ENCODE measurements at places on chromosomes 6 and 20.

DNA sequence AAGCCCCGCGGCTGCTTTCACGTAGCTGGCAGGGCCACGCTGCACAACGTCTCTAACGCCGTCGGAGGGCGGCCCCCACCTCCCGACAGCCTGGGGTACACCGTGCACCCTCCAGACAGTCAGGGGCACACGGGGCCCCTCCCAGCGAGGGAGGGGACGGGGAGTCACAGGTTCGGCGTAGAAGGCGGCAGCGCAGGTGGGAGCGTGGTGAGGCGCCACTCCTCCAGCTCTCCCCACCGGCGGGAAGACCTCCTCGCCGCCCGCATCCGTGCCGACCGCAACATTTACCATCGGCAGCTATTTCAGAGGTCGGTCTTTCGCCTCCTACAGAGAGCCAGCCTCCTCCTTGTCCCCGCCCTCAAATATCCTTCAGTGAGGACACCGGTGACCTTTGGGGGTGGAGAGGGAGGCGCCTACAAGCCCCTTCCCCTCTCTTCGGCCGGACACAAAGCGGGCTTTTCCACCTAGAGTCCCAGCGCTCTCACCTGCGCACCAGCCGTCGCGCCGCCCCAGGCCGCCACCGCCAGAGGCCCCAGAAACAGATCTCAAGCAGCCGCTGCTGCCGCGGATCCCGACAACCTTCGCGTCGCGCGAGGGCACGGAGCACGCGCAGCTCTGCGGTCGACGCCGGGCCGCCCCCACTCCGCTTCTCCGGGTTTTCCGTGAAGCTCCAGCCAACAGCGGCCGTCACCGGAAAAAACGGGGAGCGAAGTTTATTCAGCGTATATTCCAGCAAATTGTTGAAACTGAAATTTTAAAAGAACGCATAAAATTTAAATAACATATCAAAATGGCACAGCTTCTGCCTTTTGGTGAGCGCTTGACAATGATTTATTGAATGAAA lies at the start of gene MKKS:
TSS of gene MKKS (minus strand) at position 600 of the 844 bp plus-strand sequence. CDS start 20,708 bp downstream, outside the sequence.
- peak; percentile 80 for DNase-seq

DNA sequence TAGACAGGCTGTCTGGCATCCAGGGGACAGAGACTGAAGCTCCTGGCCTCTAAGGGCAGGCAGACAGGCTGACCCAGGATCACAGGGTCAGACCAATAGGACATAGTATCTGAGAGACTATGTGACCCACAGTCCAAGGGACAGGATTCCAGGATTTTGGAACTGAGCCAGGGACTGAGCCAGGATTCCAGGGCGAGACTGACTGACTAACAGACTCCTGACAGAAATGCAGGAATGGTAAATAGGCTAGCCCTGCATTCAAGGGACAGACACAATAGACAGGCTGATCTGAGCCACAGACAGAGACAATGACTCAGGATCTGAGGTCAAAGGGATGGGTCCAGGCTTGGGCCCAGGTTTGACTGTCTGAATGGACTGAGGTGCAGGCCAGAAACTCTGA lies 19.8 kb downstream of the XKR7 start:
- peak; percentile 51 for DNase-seq

DNA sequence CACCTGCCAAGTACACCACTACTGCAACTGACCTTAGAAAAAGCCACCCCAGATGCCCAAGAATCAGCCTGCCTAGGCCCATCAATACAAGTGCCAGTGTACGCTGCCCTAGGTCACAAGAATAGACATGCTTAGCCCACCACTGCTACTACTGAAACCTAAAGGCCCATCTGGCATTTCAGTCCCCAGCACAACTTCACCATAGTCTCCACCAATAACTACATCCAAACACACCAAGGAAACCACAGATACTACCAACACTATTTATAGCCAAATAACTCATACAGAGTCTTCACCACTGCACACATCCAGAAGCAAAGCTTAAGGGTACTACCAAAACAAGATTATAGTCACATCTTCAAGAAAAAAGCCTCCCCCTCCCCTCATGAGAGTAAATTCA lies 28.2 kb downstream of the TREML4 start:
- DNase-seq: no peak

GRCh38 chr6:135195522-135195921 lies 14.4 kb downstream of the MYB start:
- no peak for DNase-seq

GRCh38 chr6:166932116-166932515 lies 24.2 kb downstream of the RNASET2 start:
- no peak for DNase-seq

- DNase-seq: no peak
Measured at GRCh38 chr6:69866351-69866769, at the start of gene COL19A1. Gene COL19A1 (plus strand): TSS chr6:69866556. CDS start chr6:69879568, 13,012 bp downstream.

DNA sequence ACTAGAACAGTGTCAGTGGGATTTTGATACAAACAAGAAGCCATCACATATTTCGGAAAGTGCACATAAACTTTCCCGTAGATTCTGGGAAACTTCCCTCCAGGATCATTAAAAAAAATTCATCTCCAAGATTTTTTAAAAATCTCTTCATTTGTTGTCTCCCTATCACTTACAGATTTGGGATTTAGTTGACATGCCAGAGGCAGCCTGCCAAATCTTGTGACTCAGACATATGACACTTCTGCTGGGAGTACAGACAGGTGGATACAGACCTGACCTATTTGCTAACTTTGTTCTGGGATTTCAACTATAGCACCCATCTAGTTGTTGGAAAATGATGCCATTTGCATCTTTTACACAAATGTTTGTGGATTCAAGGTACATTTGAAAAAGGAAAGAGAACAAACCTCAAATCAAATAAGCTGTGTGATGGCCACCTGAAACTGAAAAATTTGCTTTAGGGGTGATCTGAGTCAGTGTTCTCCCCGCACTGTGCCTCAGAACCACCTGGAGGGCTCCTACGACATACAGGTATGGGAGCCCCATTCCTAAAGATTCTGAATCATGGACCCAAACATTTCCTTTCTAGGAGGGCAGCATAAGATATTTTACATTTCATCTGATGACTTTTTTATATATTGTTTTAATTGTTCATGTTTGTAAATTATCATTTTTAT lies 21.9 kb upstream of the CD2AP start:
- peak; percentile 44 for DNase-seq

DNA sequence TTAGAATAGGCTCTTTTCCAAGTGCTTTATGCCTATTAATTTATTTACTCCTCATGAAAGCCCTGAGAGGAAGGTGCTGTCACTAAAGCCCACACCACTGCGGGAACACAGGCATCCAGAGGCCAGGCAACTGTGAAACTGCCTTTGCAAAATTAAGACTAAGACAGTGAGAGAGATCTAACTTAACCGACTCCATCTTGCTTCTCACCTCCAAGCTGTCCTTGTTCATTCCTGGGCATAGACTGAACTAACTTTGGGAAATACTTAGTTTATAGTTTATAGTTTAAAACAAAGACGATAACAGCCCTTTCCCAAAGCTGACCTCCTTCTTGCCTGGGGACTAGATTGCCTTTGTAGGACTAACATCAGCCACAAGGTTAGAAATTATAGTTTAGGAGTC lies 80.1 kb downstream of the RSPH3 start:
- no peak for DNase-seq

DNA sequence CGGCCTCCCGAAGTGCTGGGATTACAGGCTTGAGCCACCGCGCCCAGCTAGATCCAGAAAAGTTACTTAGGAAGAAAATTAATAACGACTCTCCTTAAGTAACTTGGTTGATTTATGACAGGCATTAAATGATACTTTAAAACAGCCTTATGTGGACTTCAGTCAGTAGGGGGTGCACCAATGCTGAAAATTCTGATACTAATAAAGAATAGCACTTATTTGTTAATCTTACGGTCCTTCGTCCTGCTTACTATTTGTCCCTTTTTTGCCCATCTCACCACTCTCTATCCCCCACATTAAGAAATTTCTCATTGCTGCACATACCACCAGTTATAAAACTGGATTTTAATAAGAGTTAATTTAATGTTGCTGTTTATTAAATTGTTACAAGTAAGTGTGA lies 12.7 kb upstream of the PRELID3B start:
- no peak for DNase-seq

DNA sequence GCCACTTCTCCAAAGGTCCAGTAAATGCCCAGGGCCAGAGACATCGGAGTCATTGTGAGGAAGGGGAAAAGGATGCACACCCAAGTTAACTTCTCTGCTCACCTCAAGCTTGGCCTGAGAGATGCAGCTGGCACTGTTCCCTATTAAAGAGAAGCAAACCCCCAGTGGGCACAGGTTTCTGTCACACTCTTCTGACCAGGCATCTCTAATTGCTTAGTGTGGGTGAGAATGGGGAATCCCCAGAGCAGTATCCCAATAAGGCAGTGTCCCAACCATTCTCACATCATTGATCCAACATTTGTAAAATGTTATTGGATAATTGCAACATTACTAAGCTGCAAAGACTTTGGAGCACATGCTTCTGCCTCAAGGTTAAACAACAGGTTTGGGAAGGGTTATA lies 232.3 kb downstream of the ADGRG6 start:
- DNase-seq: no peak

- DNase-seq: no peak
Measured at GRCh38 chr6:52534966-52535390, 41.9 kb downstream of the TRAM2 start.

GRCh38 chr20:568673-569415 lies 25.3 kb upstream of the CSNK2A1 start:
- DNase-seq: no peak

- no peak for DNase-seq
Measured at GRCh38 chr20:62694868-62695267, 13.8 kb upstream of the NTSR1 start.
